ENCODE measurements at places on chromosomes 4 and X.

GRCh38 chr4:120318196-120318846, 251.7 kb upstream of the MAD2L1 start:
- DNase-seq = no peak

DNA sequence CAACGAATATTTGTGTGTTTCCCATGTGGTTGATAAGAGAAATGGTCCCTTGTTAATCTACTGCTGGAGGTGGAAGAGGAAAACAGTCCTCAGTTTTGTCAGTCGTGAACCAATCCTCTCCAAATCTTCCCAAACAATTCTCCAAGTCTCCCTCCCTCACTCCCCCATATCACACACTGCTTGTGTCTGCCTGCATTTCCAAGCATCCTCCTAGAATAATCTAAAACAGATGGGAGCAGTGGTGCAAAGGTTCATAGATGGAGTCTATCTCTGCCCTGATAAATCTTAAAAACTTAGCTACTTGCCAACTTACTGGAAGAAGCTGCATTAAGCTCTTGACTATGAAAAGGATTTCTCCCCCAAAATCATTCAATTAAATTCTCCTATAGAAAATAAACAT, 43.7 kb upstream of the SH3KBP1 start:
- no peak for DNase-seq

DNA sequence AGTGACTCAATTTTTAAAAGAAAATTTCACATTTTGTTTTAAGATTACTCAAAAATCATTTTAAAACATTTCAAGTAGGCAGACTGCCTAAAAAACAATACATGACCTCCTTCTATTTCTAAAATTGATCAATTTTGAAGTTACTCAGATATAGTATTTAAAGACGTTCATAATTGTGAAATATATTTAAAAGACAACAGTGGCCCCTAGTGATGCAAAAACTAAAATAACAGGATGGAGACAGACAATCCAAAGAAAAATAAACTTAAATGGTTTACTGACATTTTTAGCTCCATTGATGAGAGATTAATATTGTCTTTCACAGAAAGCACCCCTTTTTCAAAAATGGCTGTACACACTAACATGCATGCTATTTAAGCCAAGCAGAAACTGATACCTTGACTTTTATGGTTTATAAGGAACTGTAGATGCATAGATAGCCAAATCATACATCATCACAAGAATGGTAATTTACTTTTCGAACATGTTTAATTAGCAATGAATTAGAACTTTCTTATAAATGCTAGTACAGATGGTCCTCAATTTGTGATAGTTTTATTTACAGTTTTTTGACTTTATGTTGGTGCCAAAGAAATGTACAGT, 69.8 kb upstream of the FAT4 start:
- DNase-seq = no peak

- no peak for DNase-seq
Observed at GRCh38 chr4:165516281-165516833, 137.5 kb downstream of the CPE start.

GRCh38 chr4:89290727-89291516, 16.7 kb downstream of the GPRIN3 start:
- no peak for DNase-seq

DNA sequence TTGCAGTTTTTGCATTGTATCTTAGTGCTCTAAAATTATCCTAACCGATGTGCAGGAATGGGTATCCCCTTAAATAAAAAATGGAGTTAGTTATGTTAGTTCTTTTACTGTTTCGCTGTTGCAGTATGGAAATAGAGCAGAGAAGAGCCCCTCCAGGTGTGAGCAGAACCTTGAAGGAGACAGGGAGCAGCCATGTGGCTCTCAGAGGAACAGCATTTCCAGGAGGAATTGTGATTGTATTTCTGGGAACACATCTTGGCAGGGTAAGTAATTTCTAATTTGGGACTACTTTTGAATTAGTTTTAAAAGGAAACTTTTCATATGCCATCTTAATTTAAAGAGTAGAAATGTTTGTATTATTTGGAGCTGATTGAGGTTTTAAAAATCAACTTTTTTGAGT, 5.3 kb upstream of the CCDC158 start:
- DNase-seq = no peak

DNA sequence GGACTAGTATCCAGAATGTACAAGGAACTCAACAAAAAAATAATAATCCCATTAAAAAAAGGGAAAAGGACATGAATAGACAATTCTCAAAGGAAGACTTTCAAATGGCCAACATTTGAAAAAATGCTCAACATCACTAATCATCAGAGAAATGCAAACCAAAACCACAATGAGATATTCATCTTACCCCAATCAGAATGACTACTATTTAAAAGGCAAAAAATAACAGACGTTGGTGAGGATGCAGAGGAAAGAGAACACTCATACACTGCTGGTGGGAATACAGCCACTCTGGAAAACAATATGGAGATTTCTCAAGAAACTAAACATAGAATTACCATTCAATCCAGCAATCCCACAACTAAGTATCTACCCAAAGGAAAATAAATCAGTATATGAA, 133.1 kb downstream of the KDR start:
- DNase-seq = no peak

GRCh38 chr4:110704748-110705439, 82.0 kb upstream of the PITX2 start:
- no peak for DNase-seq

DNA sequence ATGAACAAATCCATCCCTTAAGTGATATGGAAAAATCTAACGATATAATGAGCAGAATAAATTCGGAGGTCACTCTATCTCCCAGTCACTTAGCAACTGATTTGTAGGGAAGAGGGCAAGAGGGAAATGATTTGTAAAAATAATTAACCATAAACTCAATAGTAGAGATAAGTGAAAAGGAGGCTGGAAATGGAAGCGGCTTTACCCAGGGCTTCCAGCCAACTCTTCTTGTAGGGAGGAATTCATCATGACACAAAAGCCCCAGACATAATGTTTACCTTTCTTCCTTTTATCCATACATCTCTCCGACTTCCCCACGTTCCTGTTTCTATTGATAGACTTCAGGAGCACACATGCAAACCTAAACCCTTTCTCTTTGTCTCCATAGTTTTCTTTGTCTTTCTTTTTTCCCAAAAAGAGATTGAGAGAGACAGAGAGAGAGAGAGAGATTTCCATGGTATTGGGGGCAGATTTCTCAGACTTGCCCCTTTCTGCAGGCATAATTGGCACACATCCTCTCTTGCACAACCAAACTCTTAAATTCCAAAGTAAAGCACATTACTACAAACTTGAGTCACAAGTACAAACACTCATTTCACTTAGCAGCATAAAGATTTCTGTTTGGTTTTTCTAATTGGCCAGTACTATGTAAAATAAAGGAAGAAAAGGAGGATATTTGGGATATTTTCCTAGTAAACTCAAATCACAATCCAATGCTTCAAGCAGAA, 140.9 kb downstream of the MAPK10 start:
- DNase-seq = peak; percentile 7

DNA sequence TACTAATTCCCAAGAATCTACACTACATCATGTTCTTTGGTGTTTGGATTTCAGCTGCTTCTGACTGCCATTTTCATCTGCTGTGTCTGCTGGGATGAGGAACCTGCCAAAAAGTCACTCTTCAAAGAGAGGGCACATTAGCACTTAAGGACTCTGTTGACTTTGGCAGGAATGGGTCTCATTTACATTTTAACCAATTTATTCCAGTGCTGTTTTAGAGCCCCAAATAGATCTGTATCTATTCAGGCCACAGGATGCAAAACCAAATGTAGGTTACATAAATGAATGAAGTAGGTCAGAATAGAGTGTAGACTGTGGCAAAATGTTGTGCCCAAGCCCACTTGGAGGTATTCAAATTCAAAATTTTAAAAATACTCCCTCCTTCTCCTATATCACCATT, 14.4 kb downstream of the TXK start:
- DNase-seq = no peak

- DNase-seq = no peak
Observed at GRCh38 chr4:132809298-132810032, 339.6 kb upstream of the PCDH10 start.

- peak; percentile 14 for DNase-seq
Observed at GRCh38 chrX:124388562-124388961, 42.2 kb downstream of the SH2D1A start.

DNA sequence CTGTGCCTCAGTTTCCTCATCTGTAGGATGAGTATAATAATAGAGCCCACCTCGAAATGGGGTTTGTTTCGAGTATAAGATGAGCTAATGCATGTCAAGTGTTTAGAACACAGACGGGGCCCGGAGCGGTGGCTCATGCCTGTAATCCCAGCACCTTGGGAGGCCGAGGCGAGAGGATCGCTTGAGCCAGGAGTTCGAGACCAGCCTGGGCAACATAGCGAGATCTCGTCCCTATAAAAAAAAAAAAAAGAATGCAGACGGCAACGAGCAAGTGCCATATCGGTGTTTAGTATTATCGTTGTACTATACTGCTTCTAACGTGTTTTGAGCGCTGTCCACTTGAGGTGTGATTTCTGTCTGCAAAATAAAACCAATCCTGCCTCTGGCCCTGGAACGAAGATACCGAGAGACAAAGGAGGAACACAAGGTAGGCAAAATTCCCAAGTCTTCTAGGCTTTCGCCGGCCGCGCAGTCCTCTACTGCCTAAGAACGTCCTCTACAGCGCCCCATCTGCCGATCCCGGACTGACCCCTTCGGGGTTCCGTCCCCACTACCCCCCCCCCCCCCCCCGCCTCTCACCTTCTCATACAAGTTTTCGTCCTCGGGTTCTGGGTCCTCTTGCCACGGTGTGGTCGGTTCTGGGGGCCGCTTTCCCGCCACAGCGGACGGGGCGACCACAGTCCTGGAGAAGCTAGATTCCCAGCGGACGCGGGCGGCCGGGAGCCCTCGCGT, 442 bp downstream of the NDUFB11 start:
- DNase-seq = no peak

- DNase-seq = no peak
Observed at GRCh38 chr4:99029018-99029735, 33.7 kb downstream of the METAP1 start.

- no peak for DNase-seq
Observed at GRCh38 chr4:118927974-118928373, 39.3 kb downstream of the SYNPO2 start.

- DNase-seq = no peak
Observed at GRCh38 chr4:81550388-81550859, 78.7 kb upstream of the RASGEF1B start.

GRCh38 chr4:128468123-128468989, 180.7 kb upstream of the PGRMC2 start:
- peak; percentile 93 for DNase-seq

- DNase-seq = no peak
Observed at GRCh38 chr4:15784959-15785634, 7.0 kb downstream of the CD38 start.

DNA sequence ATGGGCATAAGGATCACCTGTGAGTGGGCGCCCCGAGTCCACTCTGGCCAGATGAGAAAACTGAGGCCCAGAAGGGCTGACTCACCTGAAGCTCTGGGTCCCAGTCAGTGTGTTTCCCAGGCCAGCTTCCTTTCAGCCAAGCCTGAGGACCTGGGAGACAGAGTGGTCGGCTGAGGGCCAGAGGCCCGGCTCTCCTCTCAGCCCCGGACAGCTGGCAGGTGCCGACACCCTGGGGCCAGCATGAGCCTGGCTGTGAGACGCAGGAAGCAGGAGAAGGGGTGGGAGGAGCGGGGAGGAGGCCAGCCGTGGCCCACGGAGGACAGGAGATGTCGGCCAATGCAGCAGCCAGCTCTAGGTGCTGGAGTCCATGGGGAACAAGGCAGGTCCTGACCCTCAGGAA, 28.9 kb downstream of the ATP2B3 start:
- no peak for DNase-seq

DNA sequence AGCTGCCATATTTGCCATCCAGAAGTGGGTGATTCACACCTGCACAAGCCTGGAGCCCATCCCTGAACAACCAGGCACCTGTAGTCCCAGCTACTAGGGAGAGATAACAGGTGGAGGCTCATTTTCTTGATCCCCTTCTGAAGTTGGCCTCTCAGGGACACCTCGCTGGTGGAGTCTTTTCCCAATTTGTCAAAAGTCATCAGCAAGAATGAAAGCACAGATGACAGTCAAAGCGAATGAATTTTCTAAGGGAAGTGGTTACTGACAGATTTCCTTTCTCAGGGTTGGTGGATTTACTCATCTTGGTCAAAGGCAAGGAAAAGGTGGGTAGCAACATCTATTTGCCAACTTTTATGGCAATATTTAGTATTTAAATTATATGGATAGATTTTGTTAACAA, 36.5 kb downstream of the FGFBP1 start:
- no peak for DNase-seq

DNA sequence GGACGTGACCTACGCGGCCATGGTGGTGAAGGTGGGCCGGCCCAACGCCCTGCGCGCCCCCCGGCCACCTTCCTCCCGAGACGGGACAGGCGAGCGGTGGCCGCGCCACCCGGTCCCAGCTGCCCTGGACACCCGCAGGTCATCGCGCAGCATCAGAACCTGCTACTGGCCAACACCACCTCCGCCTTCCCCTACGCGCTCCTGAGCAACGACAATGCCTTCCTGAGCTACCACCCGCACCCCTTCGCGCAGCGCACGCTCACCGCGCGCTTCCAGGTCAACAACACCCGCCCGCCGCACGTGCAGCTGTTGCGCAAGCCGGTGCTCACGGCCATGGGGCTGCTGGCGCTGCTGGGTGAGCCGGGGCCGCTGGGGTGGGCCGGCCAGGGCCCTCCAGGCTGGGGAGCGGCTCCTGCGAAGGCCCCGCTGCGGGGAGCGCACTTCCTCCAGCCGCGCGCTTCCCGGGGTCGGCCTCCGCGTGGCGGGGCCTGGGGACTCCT, 9.0 kb upstream of the SLC26A1 start:
- DNase-seq = no peak

GRCh38 chr4:184968366-184968765, 49.9 kb upstream of the HELT start:
- no peak for DNase-seq

DNA sequence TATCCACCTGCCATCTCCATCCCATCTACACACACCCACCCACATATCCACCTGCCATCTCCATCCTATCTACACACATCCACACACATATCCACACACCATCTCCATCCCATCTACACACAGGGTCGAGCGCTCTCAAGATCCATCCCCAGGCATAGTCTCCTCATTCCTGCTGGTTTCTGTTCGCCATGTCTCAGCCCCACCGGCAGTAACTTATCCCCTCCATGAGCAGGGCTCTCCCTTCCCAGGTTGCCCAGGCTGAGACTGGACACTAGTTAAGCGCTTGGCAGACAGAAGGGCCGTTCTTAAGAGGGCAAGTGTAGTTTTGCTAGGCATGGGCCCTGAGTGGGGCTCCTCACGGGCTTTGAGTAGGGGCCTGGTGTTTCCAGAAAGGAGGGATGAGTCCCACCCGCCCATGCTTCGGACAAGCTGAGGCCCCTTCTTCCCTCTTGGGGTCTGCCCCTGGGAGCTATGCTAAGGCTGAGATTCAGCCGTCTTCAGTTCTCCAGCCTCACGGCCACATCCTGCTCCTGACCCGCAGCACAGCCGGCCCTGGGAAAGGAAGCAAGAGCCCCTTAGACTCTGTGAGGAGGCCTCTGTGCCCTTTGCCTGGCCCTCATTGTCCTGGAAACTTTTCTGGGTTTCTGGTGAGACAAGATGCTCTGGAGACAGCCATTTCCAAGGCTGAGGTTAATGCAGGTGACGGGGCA, 20.4 kb downstream of the TMEM271 start:
- no peak for DNase-seq

- DNase-seq = no peak
Observed at GRCh38 chr4:101670897-101671296, 119.6 kb upstream of the BANK1 start.

Measured in AG09309 (cell line).